ENCODE measurements at places on chromosomes 1 and 21.
A peak's percentile ranks its signal among the peaks of the same experiment; 100 is the strongest.

- DNase-seq = no peak
Observed at GRCh38 chr1:99304725-99305282, 40.5 kb downstream of the PLPPR4 start.

GRCh38 chr1:15974855-15975254 is 1.0 kb downstream of the ZBTB17 start:
- DNase-seq = no peak

GRCh38 chr1:180947499-180947885 is 34.8 kb downstream of the KIAA1614 start:
- DNase-seq = no peak

DNA sequence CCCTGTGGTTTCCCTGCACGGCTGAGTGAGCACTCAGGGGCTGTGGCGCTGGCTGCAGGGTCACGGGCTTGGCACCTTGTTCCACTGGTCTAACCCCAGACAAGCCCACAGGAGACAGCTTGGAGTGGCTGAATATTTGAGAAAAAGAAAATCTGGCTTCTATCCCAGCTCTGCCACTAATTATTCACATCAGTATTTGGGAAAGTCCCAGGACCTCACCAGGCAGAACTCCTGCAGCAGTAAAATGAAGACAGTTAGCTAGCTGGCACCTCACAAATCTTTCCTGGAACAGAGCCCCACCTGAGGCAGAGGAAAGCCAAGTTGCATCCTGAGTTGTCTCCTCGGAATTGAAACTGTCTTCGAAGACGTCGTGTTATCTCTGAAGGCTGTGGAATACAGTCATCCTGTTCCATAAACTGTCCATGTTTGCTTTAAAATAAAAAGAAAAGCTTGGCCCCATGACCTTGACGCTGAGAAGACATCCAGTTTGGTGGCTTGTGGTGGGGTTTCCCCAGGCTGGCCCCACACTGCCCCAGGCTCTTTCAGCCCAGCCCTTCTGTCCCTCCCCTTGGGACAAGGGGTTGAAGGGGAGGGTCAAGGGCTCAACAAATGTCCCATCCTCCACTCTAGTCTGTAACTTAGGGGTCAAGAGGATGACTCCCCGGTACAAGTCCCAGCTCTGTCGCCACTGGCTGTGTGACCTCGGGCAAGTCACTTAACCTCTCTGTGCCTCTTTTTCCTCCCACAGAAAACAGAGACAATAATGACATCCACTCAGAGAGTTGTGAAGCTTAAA is 93.8 kb upstream of the TMPRSS2 start:
- peak; percentile 32 for DNase-seq
